ENCODE measurements at places on chromosomes 6 and 20.

GRCh38 chr6:157798851-157799250 is 24.2 kb upstream of the SNX9 start:
- DNase-seq = no peak

DNA sequence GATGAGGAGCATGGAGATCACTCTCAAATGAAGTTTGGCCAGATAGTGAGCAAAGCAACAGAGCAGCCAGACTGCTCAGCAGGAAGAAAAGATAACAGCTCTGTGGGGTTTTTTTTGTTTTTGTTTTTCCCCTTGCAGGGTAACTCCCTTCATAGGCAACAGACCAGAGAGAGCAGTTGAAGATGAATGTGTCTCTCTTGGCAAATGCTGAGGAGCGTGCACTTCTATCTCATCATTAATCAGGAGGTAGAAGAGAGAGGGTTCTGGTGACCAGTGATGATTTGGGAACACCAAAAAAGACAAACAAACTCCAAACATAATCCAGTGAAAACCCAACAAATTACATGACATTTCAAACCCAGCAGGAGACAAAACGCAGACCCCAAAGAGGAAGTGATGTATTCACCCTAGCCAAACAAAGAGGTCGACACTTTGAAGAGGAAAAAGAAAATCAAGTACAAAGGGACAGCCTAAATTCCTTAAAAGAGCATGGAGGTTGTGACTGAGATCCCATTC is 66.2 kb upstream of the RREB1 start:
- no peak for DNase-seq

DNA sequence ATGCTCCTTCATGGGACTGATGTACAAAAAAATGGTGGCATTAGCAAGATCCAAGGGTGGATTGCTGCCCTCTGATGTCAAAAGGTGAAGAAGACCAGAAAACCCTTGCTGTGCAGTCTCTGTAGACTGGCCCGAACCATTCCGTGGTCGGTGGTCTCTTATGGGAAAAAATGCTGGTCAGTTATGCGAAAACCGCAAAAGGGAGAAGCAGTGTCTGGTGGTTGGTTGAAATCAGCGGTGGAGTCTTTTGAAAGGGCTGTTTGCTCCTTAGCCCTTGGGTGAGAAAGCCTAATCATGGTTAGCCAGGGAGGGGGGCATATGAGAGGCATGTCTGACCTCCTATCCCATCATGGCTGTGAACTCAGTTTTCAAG is 108.1 kb downstream of the DTNBP1 start:
- no peak for DNase-seq

DNA sequence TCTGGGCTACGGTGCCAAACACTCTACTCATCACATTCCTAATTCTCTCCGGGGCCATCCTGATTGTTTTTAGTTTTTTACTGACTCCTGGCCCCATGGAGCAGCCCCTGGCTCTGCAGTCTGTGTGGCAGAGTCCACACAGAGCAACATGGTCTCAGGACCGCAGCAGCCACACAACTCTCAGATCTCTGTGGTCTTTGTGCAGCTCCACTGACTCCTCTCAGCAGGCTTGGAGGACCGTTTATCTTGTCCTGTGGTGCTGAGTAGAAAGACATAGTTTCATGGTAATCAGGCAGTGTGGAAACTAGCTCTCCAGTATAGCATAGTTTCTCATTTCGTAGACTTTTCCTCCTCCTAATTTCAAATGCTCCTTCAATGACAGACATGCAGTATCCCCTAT is 168.4 kb downstream of the EDN1 start:
- peak; percentile 19 for DNase-seq

DNA sequence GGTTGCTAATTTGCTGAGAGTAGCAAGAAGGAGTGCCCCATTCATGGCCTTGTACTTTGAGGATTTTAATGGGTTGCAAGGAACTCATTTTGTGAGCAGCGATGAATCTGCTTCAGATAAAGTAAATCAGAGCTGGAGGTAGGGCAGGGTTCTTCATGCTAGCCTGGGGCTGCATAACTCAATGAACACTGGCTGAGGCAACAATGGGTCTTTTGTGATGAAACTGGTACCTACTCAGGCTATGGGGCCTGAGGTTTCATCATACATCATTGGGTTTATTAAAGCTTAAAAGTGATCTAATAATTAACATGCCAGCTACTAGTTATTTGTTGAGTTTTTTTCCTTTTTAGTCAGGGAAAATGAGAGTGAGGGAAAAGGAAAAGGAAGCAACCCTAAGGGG is 106.9 kb downstream of the FAM50B start:
- DNase-seq = no peak

DNA sequence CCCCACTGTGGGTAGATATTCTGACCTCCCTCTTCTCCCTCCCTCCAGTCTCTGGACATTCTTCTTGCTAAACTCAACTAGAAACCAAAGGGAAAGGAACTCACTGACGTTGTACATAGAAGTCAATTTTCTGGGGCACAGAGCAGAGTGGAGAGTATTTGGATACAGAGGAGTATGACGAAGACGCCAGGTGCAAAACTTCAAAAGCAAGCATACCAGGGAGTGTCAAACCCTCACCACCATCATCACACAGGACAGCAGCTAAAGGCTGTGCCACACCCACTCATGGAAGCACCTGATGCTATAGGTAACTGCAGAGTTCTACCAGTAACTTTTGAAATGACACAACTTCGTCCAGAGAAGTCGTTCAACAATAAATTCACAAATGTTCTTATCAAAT is 64.8 kb downstream of the FYN start:
- DNase-seq = no peak

DNA sequence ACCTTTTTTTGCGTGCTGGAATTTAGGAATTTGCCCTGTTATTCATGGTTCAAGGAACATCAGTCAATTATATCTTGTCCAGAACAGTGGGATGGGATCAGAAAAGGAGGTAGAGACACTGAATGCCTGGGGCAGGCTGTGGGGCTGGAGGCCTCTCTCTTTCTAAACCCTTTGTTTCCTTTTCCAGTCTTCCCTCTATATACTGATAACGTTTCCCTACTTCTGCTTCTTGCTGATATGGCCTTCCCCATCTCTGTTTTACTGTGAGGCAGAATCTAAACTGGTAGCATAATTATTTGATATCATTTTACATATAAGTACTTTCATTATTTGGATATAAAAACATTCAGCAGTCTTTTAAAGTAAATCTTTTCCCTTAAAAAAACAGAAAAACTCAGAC is 67.5 kb downstream of the DNAH8 start:
- no peak for DNase-seq

DNA sequence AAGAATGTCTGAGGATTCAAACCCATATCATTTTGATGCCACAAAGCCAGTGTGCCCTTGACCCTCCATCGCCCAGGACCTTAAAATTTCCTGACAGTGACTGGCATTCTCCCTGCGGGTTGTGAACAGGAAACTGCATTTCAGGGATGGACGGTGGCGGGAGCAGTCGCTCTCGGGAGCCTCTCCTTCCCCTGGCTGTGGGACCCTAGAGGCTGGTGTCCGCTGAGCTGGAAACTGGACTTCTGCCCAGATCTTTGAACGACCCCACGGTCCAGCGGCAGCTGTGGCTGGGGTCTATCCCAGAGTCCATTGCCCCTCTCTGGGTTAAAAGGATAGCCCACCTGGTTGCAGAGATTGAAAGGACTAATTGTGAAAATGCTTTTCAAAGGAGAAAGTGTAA is 1.4 kb upstream of the SEC63 start:
- DNase-seq = no peak

DNA sequence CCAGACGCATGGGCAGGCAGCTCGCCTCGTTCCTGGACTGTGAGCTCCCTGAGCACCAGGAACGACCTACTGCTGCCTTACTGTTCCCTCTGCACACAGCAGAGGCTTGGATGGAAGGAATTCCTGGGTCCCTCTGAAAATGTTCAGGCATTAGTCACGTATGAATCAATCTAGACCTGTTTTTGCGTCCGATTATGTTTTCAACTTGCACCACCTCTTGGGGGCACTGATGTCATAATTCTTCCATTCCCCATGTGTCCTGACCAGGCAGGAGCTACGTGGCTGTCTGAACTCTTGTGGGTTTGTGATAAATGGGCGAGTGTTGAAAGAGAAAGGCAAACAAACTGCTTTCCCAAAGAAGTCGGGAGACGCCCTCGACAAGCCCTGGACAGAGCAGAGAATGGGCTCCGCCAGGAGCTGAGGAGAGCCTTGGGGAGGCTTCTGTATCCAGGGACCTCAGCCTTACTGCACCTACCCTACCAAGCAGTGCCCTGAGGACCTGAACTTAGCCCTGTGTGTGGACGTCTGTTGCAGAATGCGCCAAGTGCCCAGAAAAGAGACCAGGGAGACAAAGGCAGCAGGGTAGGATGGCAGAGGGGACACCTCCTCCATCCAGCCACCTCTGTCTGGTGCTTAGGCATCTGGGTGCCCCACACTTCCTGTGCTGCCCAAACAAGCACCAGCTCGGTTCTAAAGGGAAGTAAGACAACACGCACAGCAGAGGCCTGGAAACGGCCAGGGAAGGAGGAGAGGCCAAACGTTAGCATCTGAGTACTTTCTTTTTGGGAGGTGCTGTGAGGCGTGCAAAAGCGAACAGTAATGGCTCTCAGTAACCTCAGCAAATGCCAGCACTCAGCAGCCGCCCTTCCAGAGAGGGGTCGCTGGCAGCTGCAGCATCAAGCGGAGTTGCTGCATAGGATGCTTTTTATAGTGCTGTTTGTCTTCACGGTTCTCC is 124.2 kb downstream of the LY86 start:
- DNase-seq = peak; percentile 97

DNA sequence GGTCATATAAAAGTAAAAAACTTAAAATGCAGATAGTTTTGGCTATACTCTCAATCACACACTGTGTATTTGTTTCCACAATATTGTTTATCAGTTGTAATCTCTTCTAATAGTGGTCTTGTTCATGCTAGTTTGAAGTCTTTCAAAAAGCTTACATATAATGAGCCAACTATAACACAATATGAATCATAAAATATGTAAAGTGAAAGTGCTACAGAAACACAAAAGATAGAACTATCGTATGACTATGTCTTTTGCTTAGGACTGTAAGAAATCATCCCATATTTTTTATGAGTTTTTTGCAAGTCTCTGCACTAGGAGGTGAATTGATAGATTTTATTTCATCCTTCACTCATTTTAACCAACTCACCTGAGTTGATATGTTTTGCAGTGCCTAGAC is 136.0 kb downstream of the MMUT start:
- no peak for DNase-seq

DNA sequence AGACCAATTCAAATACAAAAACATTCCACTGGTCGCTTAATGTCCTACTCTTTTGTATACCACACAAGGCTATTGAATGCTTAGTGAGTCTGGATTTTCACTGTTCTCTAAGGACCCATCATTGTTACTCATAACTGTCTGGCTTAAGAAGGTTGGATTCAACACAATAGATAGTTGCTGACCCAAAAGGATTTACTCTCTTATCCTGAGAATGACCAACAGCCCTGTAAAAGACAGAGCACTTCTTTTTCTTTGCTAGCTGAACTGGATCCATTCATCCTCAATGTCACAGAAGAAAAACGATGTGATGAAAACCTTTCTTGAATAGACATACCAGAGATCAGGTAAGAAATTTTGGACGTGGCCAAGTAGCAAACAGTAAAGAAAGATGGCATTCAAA is 645.6 kb downstream of the KHDRBS2 start:
- no peak for DNase-seq

DNA sequence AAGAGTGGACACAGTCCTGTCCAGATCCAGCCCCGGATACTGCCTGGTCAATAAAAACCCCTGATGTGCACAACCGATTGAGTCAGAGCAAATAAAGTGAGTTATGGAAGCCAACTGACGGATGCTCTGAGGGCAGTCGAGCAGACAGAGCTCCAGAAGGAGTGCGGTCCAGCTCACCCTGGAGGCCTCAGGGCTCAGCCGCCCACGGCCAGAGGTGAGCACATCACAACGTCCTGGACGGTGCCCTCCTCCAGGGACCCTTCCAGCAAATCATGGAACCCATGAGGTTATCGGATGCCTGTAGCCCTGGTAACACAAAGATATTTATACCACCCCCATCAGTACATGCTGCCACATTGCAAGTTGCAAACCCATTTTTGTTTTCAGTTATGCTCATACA is 44.0 kb upstream of the SMOC2 start:
- DNase-seq = no peak
